ENCODE measurements at places on chromosomes 3 and 15.

- no peak for DNase-seq
Observed at GRCh38 chr15:100201376-100202280, 140.1 kb downstream of the ADAMTS17 start.

DNA sequence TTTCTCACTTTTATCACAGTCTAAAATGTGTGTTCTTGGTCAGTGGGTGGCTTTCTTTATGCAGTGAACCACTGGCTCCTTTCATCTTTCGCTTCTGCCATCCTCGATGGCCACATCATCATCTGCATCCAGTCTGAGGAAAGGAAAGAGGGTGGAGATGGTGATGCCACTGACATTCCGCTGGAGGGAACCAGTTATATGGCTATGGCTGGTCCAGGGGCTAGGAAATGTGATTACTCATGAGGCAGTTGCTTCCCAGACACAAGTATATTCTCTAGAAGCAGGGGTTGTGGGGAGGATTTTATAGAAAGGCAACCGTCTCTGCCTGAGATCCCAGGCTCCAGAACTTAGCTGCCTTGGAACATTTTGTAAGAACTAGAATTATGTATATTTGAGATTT, 246.7 kb upstream of the AZI2 start:
- no peak for DNase-seq

GRCh38 chr15:77440378-77440999, 19.8 kb downstream of the HMG20A start:
- no peak for DNase-seq

DNA sequence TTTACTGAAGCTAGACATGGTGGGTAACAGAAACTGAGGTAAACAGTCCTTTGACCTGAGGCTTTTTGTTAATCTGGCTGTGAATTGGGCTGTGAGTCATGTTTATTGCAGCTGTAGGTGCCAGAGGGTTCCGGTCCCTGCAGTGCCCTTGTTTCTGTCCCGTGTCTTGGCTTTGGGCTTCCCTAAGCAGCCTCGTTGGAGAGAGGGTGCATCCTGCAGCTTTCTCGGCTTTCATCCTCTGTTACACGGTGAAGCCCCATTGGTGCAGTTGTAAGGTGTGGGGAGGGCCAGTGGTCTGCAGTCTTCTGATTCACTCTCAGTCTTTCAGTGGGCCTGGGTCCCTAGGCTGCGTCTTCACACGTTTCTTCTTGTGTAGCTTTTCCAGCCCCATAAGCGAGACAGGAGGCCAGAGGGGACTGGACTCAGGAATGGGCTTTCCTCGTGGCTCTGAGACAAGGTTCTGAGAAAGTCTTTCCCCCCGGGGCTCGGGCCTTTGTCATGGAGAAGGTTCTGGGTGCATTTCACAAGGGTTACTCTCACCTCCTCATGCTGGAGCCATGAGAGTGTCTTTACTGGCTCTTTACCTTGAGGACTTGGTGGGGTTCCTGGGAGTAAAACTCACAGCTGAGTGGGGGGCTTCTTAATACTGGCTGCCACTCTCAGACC, 33.1 kb downstream of the ASB7 start:
- DNase-seq, result no peak

- no peak for DNase-seq
Observed at GRCh38 chr15:68420186-68420684, 11.7 kb downstream of the ITGA11 start.

DNA sequence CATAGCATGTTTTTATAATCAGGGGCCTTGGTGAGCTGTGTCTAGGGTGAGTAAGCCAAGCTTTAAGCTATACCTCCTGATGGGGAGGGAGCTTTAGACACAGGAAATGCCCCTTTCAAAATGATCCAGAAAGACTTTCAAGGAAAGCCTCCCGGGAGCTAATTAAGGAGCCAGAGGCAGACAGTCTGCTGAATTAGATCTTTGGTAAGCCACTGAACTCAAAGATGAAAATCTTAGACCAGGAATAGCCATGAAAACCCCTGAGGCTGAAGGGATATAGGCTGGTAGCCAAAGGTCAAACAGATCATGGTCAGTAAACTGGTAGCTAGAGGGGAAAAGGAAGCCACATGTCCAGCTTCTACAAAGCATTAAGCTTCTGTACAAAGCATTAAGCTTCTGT, 42.7 kb upstream of the GAP43 start:
- no peak for DNase-seq

DNA sequence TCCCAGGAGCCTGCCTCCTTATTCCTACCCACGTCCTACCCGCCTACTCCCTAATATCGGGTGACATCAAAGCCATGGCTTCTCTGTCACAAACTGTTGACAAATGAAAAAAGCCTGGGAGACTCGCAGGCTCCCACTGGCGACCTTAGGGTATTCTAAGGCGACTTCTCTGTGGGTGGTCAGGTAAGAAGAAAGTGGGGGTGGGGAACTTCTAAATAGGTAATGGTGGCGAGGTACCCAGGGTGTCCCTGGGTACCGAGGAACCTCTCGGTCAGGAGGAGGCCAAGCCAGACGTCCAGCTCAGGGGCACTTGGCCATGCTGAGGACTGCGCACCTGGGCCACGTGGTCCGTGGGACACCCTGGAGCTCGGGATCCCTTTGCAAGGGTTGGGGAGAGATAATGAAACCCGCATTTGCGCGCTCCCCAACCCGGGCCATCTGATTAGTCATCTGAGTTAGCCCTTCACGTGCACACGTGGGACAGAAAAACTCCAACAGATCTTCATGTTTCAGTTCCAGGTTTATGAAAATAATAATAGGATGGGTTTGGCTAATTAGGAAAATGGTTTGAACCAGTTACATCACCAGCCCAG, 78.2 kb downstream of the NR2F2 start:
- no peak for DNase-seq

All from MG63 (cell line).